AG09309 (cell line): ENCODE measurements at places on chromosomes 7 and 10.
A peak's percentile ranks its signal among the peaks of the same experiment; 100 is the strongest.

DNA sequence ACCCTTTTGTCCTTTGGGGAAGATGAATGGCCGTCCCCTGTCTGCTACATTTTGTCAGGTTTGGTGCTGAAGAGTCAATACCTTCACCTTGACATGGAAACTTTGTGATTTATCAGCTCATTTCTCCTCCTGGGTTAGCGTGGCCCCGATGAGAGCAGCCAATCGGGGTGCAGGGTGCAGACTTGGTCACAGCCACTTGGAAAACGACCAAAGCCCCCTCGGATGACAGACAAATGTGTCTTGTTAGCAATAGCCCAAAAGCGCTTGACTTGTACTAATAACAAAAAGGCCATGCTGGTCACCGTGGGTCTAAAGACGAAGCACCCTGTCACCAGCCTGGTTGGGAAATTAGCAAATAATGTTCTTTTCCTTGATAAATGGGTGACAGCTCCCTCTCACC, 103.7 kb downstream of the EBF3 start:
- no peak for DNase-seq

DNA sequence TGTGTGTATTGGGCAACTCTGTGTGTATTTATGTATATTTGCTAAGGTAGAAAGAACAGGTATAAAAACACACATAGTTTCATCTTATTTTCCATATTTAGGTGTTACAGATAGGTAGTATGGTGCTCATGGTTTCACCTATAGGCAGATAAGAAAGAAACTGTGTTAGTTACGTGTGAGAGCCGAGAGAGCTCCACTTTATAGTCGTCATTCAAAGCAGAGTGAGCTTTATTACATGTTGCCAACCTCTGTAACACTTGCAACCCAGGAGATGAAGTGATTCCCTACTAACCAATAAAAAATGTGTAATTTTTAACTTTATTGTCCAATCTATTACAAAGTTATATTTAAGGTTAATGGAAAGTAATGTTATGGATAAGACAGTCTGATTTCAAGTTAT, 121.3 kb downstream of the AGMO start:
- no peak for DNase-seq

GRCh38 chr10:70575874-70576802, 26.4 kb downstream of the PRF1 start:
- no peak for DNase-seq

GRCh38 chr10:25843551-25844170, 90.4 kb upstream of the MYO3A start:
- no peak for DNase-seq

DNA sequence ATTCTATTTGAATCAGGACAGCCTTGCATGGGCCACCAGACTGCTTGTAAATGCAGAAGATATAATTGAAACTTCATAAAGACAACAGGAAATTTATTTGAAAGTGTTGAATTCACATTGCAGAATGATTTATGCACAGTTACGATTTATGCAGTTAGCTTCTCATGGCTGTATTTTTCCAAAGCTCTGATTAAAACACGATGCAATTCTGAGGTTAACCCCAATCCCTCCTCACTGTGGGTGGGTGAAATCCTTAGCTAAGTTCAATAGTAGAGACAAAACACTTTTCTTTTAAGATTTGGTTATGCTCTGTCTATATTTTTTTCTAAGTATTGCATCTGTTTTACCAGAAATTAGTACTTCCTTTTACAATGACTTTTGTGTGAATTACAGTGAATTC, 728.8 kb upstream of the IGFBP3 start:
- no peak for DNase-seq

- no peak for DNase-seq
These were observed 103.4 kb downstream of the TRIL start for GRCh38 chr7:28854750-28855074.

- no peak for DNase-seq
These were observed 247.0 kb upstream of the HABP2 start for GRCh38 chr10:113305871-113306270.

DNA sequence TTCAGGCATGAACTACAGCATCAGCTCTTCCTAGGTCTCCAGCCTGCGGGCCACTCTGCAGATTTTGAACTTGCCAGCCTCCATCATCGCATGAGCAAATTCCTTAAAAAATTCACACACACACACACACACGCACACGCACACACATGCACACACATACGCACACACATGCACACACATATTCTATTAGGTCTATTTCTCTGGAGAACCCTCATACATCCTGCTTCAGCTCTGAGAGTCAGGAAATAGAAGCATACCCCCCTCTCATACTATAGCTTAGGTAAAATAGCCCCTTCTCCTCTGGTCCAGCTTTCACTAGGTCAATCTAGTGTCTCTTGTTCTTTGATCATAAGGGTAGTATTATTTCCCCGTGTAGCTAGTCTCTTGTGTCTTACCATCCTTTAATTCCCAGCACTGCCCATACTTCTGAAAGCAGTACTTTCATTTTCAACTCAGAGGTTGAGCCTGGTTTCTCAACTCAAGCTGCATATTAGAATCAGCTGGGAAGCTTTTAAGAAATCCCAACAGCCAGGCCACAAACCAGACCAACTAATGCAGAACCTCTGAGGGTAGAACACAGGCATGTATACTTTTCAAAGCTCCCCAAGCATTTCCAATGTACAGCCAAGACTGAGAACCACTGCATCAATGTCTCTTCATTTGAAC, 30.9 kb upstream of the ITGB8 start:
- DNase-seq: no peak

- DNase-seq: no peak
These were observed 192.3 kb downstream of the COBL start for GRCh38 chr7:51124321-51124720.

GRCh38 chr7:47730142-47730541, 148.2 kb upstream of the TNS3 start:
- DNase-seq: peak; percentile 13

- no peak for DNase-seq
These were observed 1.2 kb upstream of the SRPK2 start for GRCh38 chr7:105389889-105390288.

DNA sequence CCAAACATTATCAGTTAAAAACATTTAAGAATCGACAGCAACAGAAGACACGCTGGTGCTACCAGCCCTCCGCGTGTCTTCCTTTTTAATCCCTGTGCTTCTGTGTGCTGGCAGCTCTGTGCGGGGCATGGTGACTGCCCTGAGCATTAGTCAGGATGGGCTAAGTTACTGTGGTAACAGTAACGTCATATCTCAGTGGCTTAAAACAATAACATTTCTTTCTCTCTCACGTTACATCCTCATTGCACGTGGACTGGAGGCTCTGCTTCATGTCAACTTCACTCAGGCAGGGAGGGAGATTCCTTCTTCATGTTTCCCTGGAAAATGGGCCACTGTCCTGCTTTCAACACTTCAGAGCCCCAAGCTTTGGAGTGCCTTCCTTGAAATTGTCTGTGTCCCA, 378.5 kb downstream of the CCSER2 start:
- no peak for DNase-seq

- DNase-seq: no peak
These were observed 49.0 kb downstream of the WNT2 start for GRCh38 chr7:117273814-117274225.

DNA sequence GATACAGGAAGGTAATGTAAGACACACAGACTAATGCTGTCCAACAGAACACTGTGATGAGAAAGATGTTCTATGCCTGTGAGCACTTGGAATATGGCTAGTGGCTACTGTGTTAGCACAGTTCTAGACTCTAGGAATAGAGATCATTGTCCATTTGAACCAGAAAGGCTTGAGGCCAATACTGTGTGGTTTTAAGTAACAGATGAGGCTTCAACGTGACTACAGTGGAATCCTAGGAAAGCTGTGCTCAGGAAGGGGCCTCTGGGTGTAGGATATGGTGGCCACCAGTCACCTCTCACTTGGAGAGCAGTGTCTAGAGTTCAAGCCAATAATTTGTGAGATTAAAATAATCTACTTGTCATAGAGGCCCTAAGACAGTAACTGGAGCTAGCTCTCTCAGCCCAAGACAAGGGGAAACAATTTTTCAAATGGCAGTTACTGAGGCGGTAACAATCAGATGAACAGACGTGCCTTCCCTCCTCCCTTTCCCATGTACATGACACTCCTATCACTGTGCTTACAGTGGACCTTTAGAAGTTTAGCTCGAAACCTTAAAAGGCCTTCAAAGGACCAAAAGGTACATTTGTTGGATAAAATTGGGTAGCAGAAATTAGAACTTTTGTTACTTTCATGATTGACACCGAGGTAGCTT, 10.2 kb downstream of the ZDHHC16 start:
- no peak for DNase-seq

DNA sequence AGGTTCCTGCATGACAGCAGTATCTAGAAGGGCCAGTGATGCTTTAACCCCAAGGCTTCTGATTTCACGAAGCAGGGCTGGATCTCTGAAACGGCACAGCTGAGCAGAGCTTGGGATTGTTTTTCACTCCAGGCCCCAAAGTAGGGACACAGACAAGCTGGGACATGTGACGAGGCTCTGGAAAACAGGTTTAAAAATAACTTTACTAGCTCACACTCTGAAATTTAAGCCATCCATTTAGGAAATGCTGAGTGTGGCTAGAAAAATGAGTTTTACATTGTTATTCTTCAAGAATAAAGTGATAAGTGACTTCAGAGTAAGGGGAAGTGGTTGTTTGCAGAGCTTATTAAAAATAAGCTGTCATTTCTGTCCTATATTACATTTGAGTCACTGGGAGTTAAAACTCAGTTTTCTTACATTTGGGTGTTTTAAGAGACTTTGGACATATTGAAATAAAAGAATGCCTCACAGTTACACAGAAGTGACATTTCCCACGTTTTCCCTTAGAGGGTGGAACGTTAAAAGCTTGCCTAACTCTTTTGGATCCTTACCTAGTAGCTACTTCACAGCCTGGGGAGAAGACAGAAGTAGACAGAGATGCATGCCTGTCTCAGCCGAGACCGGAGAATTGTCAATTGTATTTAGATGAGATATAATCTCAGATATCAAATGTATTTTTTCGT, 107.8 kb downstream of the GALNT17 start:
- DNase-seq: no peak

DNA sequence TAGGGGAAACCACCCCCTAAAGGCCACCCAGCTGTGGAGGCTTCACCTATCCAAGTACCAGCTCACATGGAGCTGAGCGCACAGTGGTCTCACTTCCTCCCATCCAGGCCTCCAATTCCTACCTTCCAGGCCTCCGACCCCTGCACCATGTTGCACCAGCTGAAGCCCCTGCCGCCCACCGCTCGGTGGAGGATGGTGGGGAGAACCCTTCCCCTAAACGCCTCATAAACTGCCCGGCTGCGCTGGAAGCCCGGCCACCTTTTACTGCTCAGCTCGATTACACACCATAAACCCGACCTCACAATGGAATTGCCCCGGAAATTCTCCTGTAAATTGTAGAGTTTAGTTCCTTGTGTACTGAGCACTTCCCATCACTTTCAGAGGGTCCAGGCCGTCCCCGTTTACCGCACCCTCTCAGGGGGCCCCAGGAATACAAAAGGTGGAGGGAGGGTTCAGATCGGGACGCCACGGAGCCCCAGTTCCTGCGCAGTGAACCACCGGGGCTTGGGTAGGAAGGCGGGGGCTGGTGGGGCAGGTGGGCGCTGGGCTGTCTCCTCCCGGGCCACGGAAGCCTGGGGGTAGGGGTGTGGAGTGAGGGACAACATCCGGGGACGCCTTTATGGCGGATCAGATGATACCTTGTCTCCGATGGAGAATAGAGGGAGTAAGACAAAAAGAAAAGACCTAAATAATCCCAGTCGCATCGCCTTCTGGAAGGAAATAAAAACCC, 1.4 kb upstream of the HOXA7 start:
- DNase-seq: no peak

- DNase-seq: no peak
These were observed 279.7 kb upstream of the RNF32 start for GRCh38 chr7:156360835-156361234.

- peak; percentile 73 for DNase-seq
These were observed 88.8 kb downstream of the GSAP start for GRCh38 chr7:77327067-77327931.

DNA sequence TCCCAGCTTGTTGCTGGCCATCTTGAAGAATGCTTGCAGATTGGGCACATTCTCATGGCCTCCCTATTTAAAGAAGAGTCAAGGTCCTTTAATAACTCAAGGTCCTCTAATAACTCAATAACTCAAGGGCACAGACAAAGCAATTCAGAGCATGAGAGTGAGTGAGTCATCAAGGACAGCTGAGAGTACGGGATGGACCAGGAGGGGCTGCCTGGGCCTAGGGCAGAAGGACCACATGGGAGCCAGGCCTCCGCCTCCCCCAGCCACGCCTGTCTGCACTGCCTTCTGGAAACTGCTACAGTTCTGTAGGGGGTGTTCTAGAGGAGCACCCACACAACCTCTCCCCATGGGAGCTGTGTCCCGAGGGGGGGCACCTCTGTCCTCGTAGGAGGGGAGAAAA, 48.9 kb downstream of the ZNF503 start:
- no peak for DNase-seq

DNA sequence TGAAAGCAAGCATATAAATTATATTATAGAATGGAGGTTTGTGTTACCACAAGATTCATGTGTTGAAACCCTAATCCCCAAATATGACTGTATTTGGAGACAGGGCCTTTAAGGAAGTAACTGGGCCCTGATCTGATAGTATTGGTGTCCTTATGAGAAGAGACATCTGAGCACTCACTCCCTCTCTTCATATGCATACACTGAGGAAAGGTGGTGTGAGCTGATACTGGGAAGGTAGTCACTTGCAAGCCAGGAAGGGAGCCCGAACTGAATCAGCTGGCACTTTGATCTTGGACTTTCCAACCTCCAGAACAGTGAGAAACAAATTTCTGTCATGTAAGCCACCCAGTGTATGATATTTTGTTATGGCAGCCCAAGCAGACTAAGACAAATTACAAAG, 66.9 kb upstream of the RHOBTB1 start:
- no peak for DNase-seq

DNA sequence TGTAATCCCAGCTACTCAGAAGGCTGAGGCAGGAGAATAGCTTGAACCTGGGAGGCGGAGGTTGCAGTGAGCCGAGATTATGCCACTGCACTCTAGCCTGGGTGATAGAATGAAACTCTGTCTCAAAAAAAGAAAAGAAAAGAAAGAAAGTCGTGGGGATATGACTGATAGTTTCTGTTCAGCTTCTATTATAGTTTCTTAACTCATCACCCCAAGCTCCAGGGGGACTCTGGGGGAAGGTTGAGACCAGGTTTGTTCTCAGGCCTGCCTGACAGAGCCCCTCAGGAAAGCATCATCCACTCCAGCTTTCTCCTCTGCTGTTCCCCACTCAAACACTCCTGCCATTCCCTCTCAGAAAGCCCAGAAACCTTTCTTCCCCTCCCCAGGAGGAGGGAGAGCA, 542.4 kb upstream of the GALNT17 start:
- DNase-seq: no peak

GRCh38 chr10:43229208-43230061, 37.4 kb downstream of the RASGEF1A start:
- no peak for DNase-seq
